ENCODE measurements at places on chromosomes 4 and X. TPM values are rescaled to one million over a fixed set of nuclear protein-coding genes. Genes with fewer than 3 reads are reported as not detected.

GRCh38 chr4:82149750-82150149, 224.0 kb downstream of the HNRNPD start:
- peaks cover 14% of the 10 kb centered on the region for H3K27me3 ChIP-seq
- no peak overlapping the region for H3K27ac ChIP-seq
- no peak for DNase-seq
- no peaks in the 10 kb centered on the region for H3K4me1 ChIP-seq

DNA sequence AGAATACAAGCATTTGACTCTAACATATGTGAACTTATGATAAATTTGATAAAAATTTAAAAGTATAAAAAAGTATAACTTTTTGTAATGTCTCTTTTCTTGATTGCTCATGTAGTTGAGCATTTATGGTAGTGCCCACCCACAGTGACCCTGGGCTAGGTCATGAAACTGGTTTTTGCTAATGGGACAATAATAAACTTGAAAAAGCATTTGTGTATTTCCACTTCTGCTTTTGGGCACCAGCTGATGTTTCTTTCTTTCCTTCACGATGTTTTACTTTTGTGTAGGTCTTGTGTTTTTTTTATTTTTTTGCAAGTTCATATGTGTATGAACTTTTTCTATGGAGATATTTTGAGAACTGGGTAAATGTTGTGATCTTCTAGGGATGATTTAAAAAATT, 313.1 kb downstream of the CBLL2 start:
- H3K4me3 ChIP-seq, result no peak overlapping the region
- H3K27me3 ChIP-seq, result peaks cover 18% of the 10 kb centered on the region
- H3K27ac ChIP-seq, result no peak overlapping the region
- H3K4me1 ChIP-seq, result no peaks in the 10 kb centered on the region
- no peaks in the 10 kb centered on the region for H3K36me3 ChIP-seq
- DNase-seq, result no peak

DNA sequence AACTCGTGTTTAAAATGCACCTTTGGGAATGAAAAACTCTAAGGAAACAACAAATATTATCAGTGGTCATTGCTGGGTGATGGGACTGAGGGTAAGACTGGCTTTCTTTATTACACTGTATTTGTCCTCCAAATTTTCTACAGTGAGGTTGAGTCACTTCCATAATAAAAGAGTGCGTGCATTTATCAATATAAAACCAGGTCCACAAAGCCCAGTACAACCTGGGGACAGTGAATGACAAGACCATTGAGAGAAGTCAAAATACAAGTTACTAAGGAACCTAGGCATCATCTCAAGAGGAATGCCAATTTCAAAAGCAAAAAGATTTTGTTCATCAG, 76.4 kb downstream of the MAGED4 start:
- H3K27me3 ChIP-seq, result peaks cover 10% of the 10 kb centered on the region
- H3K27ac ChIP-seq, result no peak overlapping the region
- H3K36me3 ChIP-seq, result no peaks in the 10 kb centered on the region
- H3K4me3 ChIP-seq, result peak overlapping the region; percentile 90
- no peak for DNase-seq

DNA sequence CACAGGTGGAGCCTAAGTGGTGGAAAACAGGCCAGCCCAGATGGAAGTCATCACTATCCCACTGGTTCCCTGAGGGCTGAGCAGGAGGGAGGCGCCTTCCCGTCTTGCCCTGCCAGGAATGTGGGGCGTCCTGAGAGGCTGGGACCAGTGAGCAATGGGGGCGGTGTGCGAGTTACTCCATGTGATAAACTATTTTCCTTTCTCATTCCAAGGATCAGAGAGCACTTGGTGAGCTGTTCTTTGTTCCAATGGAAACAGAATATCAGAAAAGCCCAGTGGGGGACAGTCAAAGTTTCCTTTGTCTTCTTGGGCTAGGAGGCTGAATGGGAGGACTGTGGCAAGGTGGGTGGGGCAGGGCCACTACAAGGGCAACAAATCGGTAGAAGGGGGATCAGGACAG, 86.2 kb downstream of the NHSL2 start:
- no peaks in the 10 kb centered on the region for H3K36me3 ChIP-seq
- H3K27me3 ChIP-seq, result no peaks in the 10 kb centered on the region
- H3K27ac ChIP-seq, result no peak overlapping the region
- no peak overlapping the region for H3K4me3 ChIP-seq
- DNase-seq, result no peak
- peaks cover 18% of the 10 kb centered on the region for H3K4me1 ChIP-seq

DNA sequence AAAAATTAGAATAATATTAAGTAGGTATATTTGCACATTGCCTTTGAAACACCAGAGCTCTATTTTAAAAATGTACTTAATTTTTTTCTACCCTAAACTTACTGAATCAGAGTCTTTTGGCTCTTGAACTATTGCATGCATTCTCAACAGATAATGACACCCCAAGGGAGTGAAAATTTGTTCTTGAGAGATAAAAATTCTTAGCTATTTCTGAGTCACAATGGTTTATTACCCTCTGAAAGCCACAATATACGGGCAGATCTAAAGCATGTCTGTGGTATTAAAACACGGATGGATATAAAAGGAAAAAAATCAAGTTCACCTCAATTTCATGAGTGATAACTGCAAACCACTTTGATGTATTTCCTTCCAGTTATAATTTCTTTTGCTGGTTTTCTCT, 636.3 kb upstream of the FTHL17 start:
- peaks cover 14% of the 10 kb centered on the region for H3K4me1 ChIP-seq
- no peak for DNase-seq
- no peak overlapping the region for H3K4me3 ChIP-seq
- no peak overlapping the region for H3K27ac ChIP-seq
- no peaks in the 10 kb centered on the region for H3K27me3 ChIP-seq

DNA sequence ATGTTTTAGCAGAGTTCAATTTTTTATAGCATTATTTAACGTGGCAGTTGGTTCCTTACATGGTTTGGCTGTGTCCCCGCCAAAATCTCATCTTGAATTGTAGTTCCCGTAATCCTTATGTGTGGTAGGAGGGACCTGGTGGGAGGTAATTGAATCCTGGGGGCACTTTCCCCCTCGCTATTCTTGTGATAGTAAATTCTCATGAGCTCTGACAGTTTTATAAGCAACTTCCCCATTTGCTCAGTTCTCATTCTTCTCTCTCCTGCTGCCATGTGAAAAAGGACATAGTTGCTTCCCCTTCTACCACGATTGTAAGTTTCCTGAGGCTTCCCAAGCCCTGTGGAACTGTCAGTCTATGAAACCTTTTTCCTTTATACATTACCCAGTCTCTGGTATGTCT, 329.5 kb downstream of the GRIA2 start:
- no peak for DNase-seq
- no peaks in the 10 kb centered on the region for H3K27me3 ChIP-seq
- no peak overlapping the region for H3K4me3 ChIP-seq
- no peak overlapping the region for H3K27ac ChIP-seq
- H3K4me1 ChIP-seq, result no peaks in the 10 kb centered on the region

DNA sequence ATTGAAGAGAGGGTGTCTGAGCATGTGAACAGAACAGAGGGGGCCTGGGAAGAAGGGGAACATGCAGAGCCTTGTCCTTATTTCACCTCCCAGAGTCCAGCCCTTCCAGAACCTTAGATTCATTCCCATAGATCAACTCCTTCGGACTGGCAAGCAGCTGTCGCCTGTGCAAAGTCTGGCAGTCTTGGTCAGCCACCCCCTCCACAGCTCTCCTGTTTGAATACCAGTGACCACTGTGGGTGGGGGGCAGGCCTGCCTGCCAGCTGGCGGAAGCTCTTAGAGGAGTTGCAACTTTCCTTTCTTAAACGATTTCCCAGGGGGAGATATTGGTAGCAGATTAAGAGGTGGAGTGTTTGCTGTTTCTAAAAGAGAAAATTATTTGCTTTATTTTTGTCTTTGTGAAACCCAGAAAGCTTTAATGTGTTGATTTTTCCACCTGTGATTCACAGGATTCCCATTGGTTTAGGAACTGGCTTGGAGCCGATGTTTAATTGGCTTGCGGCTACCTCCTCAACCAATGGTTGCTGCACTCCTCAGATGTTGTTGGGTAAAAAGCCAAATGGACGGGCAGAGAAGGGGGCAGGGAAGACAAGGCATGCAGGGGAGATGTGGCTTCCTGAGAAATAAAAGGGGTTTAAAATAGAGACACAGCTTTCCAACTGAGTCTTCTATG, 62.2 kb upstream of the PRPS1 start:
- H3K36me3 ChIP-seq, result no peaks in the 10 kb centered on the region
- H3K27me3 ChIP-seq, result no peaks in the 10 kb centered on the region
- H3K4me3 ChIP-seq, result peak overlapping the region; percentile 40
- H3K27ac ChIP-seq, result peak overlapping the region; percentile 37
- no peak for DNase-seq

- H3K4me1 ChIP-seq, result peaks cover 19% of the 10 kb centered on the region
- H3K27me3 ChIP-seq, result no peaks in the 10 kb centered on the region
- H3K36me3 ChIP-seq, result peaks cover 9% of the 10 kb centered on the region
- no peak for DNase-seq
These were observed 67.3 kb upstream of the IL13RA1 start for GRCh38 chrX:118660085-118660484.

DNA sequence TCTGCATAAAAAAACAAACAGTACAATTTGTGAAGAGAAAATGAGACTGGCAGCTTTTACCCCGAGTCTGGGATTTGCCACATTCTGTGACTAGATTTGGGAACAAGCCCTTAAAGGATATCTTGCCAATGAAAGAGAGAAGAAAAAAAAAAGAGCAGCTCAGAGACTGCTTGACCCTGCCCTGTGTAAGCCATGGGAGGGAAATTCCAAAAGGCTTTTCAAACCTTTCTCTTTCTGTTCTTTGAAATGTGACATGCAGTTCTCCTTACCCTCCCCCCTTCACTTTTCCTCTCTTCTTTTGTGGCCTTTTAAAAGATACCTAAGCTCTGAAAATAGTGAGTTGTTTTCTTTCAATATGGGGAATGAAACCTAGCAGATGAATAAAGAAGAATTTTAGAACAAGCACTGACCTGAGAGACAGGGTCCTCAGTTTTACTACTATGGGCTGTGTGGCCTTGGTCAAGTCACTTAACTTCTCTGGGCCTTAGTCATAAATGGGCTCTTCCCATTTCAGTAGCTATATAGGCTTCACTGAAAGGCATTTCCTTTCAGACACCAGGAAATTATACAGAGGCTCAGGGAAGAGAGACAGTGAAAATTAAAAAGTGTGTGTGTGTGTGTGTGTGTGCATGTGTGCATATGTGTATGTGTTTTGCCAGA, 5.1 kb downstream of the CCDC160 start:
- no peaks in the 10 kb centered on the region for H3K36me3 ChIP-seq
- no peaks in the 10 kb centered on the region for H3K27me3 ChIP-seq
- H3K27ac ChIP-seq, result peak overlapping the region; percentile 74
- no peak overlapping the region for H3K4me3 ChIP-seq
- peaks cover 76% of the 10 kb centered on the region for H3K4me1 ChIP-seq

DNA sequence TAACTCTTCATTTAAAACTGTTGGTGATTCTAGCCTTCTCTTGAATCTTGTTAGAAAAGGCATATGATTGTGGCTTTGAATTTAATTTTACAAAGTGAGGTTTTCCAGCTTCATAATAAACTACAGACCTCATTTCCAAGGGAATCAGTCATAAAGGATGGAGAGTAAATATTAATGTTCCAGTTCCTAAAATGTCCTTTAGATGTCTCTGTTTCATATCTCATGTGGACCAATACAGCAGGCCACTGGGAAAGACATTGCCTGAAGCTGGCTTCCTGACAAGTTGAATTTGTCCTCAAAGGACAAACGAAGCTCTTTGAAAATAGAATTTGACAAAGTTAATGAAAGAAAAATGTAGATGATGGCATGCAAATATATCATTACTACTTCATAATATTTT, 125.4 kb downstream of the ZNF330 start:
- H3K36me3 ChIP-seq, result no peaks in the 10 kb centered on the region
- no peak overlapping the region for H3K4me3 ChIP-seq
- no peak overlapping the region for H3K27ac ChIP-seq
- H3K4me1 ChIP-seq, result peaks cover 17% of the 10 kb centered on the region

DNA sequence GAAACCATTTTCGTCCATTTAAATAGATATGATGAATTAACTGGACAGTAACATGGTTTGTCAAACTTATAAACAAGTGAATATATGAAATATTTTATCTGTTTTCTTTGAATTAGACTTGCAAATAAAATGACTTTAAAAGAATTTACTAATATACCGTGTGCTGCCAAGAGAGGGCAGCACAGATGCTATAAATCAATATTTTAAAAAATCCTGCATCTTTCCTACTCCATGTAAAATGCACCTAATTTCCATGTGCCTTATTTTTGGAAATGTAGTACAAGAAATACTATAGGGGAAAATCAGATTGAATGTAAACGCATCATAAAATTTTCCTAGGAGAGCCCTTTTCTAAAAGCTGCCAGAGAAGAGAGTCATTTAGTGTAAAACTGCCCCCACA, 62.2 kb downstream of the PRKX start:
- no peaks in the 10 kb centered on the region for H3K27me3 ChIP-seq
- no peak for DNase-seq
- no peak overlapping the region for H3K4me3 ChIP-seq
- H3K36me3 ChIP-seq, result peaks cover 3% of the 10 kb centered on the region

- no peaks in the 10 kb centered on the region for H3K4me1 ChIP-seq
- no peak overlapping the region for H3K4me3 ChIP-seq
- H3K36me3 ChIP-seq, result no peaks in the 10 kb centered on the region
- no peak for DNase-seq
These were observed 7.3 kb downstream of the VEGFD start for GRCh38 chrX:15376956-15377355.

DNA sequence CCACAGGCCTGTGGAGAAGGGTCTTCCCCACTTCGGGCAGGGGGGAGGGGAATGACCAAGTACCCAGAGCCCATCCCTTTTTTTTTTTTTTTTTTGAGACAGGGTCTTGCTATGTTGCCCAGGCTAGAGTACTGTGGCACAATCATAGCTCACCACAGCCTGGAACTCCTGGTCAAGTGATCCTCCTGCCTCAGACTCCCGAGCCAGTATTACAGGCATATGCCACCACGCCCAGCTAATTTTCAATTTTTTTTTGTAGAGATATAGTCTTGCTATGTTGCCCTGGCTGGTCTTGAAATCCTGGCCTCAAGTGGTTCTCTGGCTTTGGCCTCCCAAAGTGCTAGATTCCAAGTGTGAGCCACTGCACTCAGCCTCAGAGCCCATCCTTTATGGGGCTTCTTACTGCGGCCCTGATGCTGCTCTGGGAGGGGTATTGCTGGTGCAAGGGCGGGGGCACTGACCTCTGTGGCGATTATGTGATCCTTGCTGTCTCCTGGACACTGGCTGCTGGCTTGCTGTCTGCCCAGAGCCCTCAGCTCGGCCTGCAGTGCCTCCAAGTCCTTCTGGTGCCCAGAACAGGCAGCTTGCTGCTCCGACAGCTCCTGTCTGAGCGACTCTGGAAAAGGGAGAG, 32.9 kb downstream of the MED28 start:
- H3K27me3 ChIP-seq, result peaks cover 4% of the 10 kb centered on the region
- no peak overlapping the region for H3K27ac ChIP-seq
- no peaks in the 10 kb centered on the region for H3K4me1 ChIP-seq
- peaks cover 4% of the 10 kb centered on the region for H3K36me3 ChIP-seq
- H3K4me3 ChIP-seq, result no peak overlapping the region
- no peak for DNase-seq

- H3K27me3 ChIP-seq, result no peaks in the 10 kb centered on the region
- H3K4me3 ChIP-seq, result no peak overlapping the region
- H3K27ac ChIP-seq, result no peak overlapping the region
These were observed 29.4 kb downstream of the SASH3 start for GRCh38 chrX:129808829-129809796.

GRCh38 chr4:38656111-38656510, 7.9 kb upstream of the KLF3 start:
- DNase-seq, result no peak
- no peak overlapping the region for H3K27ac ChIP-seq
- H3K36me3 ChIP-seq, result no peaks in the 10 kb centered on the region

The SMARCAD1 gene
- total RNA-seq, result 30.5 TPM

The FHIP1A gene
- total RNA-seq, result 1.7 TPM

The TEX13B gene
- not detected for total RNA-seq

The DCAF8L2 gene
- not detected for total RNA-seq

The DUSP9 gene
- 0.77 TPM for total RNA-seq

The KCNIP4 gene
- not detected for total RNA-seq

The RIBC1 gene
- 0.99 TPM for total RNA-seq

The SCML1 gene
- total RNA-seq, result 8.4 TPM

The MED12 gene
- total RNA-seq, result 39.8 TPM

The MAP3K15 gene
- total RNA-seq, result not detected

The PF4V1 gene
- total RNA-seq, result not detected

The HMX1 gene
- total RNA-seq, result not detected
